ENCODE measurements at places on chromosomes 13 and 19.

GRCh38 chr13:110524541-110525257 is 36.8 kb downstream of the RAB20 start:
- no peak for DNase-seq

DNA sequence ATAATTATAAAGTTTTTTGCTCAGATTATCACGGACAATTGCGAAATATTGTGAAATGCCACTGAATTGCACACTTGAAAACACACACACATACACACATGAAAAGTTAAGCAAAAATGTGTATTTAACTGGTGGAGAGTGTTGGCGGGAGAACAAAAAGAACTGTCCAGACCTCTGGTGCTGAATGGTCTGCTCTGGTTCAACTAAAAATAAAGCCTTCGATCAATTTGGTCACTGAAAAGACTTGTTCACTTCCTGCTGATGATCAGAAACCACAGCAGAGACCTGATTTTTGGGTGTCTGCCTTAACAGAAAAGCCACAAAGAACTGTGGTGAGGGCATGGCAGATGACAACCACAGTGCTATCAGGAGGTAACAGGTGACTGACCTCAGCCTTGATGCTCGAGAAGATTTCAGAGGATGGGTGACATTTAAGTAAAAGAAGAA is 4.0 kb upstream of the IGFL1 start:
- DNase-seq, result no peak

DNA sequence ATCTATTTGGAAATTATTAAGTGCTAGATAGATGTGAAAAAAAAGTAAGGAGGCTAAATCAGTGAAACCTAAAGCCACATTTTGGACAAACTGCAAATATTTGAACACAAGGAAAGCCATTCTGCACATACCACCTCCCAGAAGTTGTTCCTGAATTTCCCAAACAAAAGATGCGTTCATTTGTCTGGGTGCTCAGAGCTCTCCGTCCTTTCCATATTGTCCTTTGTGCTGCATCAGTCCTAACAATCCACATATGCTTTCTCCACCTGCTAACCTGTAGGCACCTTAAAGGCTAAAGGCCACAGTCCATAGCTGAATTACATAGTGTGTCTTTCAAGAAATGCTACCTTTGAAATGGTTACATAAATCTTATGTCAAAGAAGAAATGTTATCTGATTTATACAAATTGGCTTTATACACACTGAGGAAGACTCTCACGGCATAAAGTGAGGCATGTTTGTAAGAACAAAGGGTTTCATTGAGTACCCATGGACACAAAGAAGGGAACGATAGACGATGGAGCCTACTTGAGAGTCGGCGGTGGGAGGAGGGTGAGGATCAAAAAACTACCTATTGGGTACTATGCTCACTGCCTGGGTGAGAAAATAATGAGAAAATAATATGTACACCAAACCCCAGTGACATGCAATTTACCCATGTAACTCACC is 182.0 kb downstream of the RGCC start:
- DNase-seq, result no peak

DNA sequence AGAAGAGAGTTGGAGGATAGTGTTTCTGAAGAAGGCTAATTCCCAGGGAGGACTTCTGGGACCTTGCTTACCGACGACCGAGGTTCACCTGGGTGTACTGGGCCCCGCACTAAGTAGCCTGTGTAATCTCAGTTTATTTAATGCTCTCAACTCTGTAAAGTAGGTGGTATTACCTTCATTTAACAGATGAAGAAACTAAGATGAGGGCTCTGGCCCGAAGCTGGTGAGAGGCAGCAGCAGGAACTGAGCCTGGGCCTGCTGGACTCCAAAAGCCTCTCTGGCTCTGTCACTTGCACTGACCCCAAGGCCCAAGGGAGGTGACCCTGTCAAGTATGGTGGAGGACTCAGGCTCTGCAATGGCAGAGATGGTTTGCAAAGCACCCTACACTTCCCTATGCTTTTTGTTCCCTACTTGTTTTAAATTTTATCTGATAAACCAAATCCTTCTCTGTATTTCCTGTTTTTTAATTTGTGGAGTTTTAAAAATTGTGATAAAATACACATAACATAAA is 50.6 kb downstream of the GGACT start:
- DNase-seq, result no peak

DNA sequence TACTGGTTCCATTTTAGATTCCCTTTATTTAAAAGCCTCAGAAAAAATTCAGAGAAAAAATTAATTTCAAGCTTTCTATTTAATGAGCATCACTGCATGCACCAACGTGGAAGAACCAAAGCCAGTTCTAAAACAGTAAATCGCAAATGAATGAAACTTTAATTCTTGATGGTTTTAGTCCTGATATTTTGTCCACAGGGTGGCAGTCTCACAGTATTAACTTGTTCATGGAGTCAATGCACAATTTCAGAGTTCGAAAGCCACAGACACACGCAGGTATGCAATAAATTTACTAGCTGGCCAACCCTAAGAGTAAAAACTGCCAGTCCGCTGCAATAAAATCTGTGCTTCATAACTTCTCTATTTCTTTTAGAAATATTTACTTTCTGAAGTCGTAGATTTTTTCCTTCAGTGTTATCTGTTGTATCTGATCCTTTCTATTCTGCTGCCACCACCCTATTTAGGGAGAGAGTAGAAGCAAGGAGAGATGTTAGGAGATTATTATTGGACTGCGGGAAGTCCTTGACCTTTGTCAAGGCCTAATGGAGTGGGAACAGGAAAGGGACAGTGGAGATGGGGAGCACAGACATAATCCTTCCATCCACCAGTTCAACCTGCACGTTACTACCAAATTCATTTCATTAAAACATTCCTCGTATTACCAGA is 7.0 kb upstream of the WBP4 start:
- no peak for DNase-seq

- no peak for DNase-seq
Measured at GRCh38 chr13:27329210-27329609, 58.6 kb downstream of the RASL11A start.

- DNase-seq, result no peak
Measured at GRCh38 chr13:21800837-21801616, 130.2 kb downstream of the FGF9 start.

- DNase-seq, result no peak
Measured at GRCh38 chr19:54462047-54462654, 1.4 kb downstream of the LENG9 start.

DNA sequence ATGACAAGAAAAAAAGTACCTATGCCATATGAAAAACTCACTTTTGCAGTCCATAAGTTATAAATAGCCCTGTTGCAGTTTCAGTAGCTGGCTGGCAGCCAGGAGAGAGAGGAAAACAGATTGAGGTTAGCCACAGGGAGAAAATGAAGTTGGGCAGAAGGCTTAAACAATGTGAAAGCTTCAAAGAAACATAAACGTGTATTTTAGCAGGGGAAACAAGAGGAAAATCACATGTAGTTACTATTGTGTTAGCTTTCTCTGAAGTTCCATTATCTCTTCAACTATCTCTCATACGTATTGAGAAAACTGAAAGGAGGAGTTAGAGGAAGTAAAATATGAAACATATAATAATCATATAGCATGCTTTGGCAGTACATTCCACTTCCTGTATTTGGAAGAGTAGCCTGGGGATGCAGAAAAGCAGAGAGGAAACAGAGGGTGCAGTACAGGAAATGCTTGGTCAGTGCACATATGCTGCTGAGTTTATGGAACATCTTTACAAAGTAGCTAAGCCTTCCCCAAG is 1551.1 kb downstream of the EFNB2 start:
- DNase-seq, result no peak

- DNase-seq, result no peak
Measured at GRCh38 chr19:10228920-10229319, 2.2 kb downstream of the S1PR2 start.

DNA sequence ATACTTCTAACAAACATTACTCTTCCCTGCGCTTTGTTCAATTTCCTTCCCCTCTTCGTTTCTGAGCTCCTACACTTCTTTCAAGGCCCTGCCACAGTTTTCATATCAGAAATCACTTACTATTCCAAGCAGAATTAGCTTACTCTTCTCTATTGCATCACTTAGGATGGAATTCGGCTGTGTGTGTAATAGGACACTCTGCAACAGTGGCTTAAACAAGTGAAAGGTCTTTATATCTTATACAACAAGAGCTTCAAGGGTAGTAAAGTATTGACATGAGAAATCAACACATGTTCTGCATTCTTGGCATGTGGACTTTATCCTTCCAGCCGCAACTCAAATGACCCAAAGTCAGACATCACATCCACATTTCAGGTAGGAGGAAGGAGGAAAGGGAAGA is 279.6 kb downstream of the PCDH20 start:
- DNase-seq, result no peak

GRCh38 chr19:38043649-38044144 is 136.7 kb downstream of the SIPA1L3 start:
- no peak for DNase-seq

DNA sequence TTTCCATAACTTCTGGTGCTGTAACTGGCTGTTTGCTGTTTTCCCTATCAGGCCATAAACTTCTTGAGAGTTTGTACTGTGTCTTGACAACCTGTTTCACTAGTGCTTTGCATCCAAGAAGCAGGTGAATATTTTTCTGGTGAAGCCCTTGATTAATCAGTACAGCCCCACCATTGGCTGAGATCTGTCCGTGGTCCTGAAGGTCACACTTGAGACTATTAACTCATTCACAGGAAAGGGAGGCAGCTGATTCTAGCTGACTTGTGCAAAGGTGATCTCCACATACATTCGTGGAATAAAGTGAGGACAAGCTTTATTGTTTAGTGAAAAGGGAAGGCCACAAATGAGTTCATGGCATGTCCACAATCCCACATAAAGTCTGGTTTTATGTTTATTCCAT is 61.4 kb upstream of the ZNF835 start:
- DNase-seq, result no peak

- DNase-seq, result no peak
Measured at GRCh38 chr13:31878955-31879354, 139.6 kb downstream of the RXFP2 start.

- no peak for DNase-seq
Measured at GRCh38 chr19:34961775-34962686, 2.0 kb downstream of the ZNF792 start.

- no peak for DNase-seq
Measured at GRCh38 chr13:51873837-51874236, 12.1 kb downstream of the CCDC70 start.

- DNase-seq, result no peak
Measured at GRCh38 chr13:49421391-49421790, 22.5 kb downstream of the CAB39L start.
